ENCODE measurements at places on chromosomes 6 and 20. TPM values are rescaled to one million over a fixed set of nuclear protein-coding genes. Genes with fewer than 3 reads are reported as not detected.

The SYTL3 gene
- total RNA-seq: 2.1 TPM

The LY6G6C gene
- 1.3 TPM for total RNA-seq

The ZNF391 gene
- total RNA-seq: 9.8 TPM

DNA sequence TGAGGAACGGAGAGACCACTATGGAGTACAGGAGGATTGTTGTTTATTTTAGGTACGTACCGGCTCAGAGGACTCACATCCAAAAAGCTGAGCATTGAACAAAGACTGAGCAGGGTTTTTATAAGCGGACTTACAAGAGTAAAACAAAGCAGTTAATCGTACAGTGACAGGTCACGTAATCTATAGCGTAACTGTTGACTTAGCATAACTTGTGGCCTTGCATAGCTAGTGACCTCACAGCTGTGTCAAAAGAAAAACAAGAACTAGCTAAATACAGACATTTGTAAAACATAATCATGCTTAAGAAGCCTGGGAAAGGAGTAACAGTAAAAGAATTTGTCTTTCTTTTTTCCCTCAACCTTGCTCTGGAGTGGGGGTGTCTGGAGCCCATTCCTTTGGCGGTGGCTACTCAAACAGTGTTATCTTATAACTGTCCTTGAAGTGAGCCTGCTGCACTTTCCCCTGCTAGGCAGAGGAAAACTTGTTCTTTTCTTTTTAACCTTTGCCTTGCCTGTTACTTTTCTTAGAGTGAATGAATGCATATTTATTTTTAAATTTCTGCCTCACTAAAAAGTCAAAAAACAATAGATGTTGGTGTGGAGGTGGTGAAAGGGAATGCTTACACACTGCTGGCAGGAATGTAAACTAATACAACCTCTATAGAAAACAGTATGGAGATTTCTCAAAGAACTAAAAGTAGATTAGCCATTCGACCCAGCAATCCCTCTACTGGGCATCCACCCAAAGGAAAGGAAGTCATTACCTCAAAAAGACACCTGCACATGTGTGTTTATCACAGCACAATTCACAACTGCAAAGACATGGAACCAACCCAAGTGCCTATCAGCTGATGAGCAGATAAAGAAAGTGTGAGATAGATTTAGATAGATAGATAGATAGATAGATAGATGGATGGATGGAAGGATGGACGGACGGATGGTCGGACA lies 109.0 kb downstream of the TAF4 start:
- peaks cover 2% of the 10 kb centered on the region for H3K36me3 ChIP-seq
- no peak for DNase-seq
- H3K27ac ChIP-seq: peak overlapping the region; percentile 42
- peaks cover 18% of the 10 kb centered on the region for H3K4me1 ChIP-seq

DNA sequence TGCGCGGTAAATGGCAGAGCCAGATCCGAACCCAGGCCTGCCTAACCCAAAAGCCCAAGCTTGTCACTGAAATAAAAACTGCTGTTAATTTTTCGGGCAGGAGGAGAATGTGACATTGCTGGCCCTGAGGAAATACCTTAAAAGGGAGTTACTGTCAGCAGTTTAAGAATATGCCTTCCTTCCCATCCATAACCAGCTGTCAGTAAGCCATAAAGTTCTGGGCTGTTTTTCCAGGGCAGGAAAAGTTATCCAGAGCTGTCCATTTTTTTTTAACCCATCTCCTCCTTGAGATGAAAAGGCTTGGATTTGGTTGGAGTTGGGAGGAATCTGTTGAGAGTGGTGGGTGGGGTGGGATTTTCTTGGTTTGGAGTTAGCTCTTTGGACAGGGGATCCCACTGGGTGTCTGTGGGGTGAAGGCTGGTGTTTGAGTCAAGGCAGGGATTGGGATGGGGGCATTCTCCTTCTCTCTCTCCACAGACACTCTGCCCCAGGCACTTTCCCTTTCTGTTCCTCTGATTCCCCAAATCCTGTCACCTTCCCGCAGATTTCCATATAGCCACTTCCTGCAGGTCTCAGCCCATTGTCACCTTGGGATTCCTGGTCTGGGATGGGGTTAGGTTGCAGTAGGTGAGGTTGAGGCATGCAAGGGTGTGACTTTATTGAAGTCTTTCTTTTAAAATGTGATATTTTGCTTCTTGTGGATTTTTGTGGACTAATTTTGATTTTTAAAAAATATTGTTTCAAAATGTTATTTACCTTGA lies 4.3 kb upstream of the KCNG1 start:
- no peak overlapping the region for H3K4me3 ChIP-seq
- H3K27me3 ChIP-seq: peaks cover 74% of the 10 kb centered on the region
- H3K27ac ChIP-seq: no peak overlapping the region
- peaks cover 2% of the 10 kb centered on the region for H3K4me1 ChIP-seq
- no peaks in the 10 kb centered on the region for H3K36me3 ChIP-seq

DNA sequence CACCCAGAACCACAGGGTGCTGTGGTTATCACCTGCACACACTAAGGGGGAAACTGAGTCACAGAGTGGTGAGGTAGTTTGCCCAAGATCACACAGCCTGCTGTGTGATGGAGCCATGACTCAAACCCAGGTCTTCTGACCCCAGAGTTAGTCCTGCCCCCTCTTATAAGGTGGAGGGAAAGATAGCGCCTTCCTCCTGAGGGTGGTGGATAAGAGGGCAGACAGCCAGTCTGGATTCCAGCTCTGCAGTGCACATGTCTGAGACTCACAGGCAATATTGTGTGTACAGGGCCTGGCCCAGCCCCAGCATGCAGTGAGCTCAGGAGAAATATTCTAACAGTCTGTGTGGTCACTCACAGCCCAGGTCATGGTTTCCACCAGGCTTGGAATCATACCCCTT lies 393.7 kb downstream of the CDH4 start:
- H3K36me3 ChIP-seq: no peaks in the 10 kb centered on the region
- peaks cover 22% of the 10 kb centered on the region for H3K27me3 ChIP-seq
- DNase-seq: no peak
- no peaks in the 10 kb centered on the region for H3K4me1 ChIP-seq
- H3K4me3 ChIP-seq: no peak overlapping the region
- H3K27ac ChIP-seq: no peak overlapping the region

GRCh38 chr6:21171801-21172200 lies 421.8 kb upstream of the SOX4 start:
- H3K4me3 ChIP-seq: no peak overlapping the region
- no peaks in the 10 kb centered on the region for H3K27me3 ChIP-seq

GRCh38 chr6:157723376-157723775 lies 99.7 kb upstream of the SNX9 start:
- H3K4me3 ChIP-seq: no peak overlapping the region
- H3K36me3 ChIP-seq: no peaks in the 10 kb centered on the region
- peaks cover 7% of the 10 kb centered on the region for H3K4me1 ChIP-seq
- H3K27me3 ChIP-seq: peaks cover 16% of the 10 kb centered on the region
- DNase-seq: no peak

GRCh38 chr20:45959126-45959525 lies 12.9 kb downstream of the ZNF335 start:
- H3K4me3 ChIP-seq: no peak overlapping the region
- H3K4me1 ChIP-seq: no peaks in the 10 kb centered on the region
- H3K27me3 ChIP-seq: no peaks in the 10 kb centered on the region
- peaks cover 20% of the 10 kb centered on the region for H3K36me3 ChIP-seq

Data from progenitor cell of endocrine pancreas (in vitro differentiated cells).